ENCODE measurements at places on chromosomes 16 and 17.
A peak's percentile ranks its signal among the peaks of the same experiment; 100 is the strongest.

- peak; percentile 66 for DNase-seq
These were observed 23.9 kb downstream of the AMFR start for GRCh38 chr16:56401482-56401881.

DNA sequence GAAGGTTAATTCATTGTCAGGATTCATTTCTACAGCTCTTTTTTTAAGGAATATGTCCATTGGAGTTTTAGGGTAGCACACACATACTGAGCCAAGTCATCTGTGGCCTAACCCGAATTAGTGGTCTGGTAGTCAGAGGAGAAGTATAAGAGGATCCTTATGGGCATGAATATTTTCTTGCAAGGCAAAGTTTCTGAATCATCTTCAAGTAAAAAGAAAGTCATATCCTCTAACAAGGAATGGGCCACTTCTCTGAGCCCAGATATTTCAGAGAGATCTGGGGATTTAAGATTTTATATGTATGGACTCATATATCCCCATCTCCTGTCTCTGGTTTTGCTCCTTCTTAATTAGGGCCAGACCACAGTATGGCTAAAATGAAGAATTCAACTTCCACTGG lies 99.2 kb upstream of the CDH8 start:
- DNase-seq: no peak

DNA sequence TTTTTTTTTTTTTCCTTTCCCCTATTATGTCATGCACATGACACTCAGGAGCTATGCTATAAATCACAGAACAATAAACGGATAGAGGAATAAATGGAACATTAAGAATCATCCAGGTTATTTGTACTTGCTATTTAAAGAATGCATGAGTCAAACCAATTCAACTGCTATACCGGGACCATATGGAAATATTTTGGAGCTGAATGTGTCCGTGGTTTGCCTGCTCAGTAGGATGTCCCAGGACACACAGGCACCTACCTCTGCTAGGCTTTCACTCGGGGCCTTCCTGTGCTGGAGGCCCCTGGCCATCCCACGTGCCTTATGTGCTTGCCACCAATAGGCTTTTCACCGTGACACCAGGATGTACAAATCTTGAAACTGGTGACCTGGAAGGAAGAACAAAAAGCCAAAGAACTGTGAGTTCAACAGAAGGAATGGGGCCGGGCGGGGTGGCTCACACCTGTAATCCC lies 15.3 kb upstream of the SEC14L1 start:
- no peak for DNase-seq

GRCh38 chr16:17304106-17304490 lies 166.7 kb downstream of the XYLT1 start:
- DNase-seq: no peak

DNA sequence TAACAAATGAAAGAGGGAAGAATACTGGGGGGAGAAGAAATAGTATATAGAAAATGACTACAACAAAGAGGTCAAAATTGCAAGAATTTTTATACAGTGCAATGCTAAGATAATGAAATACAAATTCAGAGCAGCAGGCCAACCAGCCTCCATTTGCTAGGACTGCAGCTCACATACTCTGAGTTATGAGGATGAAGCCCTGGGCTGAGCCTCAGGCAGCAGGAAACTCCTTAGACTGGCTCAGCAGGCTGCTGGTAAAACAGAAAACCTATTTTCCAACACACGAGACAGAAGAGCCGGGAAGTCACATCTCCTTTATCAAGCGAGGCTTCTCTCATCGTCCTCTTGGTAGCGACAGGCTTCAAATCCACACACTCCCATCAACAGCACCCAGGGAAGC lies 296.5 kb downstream of the SLC39A11 start:
- no peak for DNase-seq

DNA sequence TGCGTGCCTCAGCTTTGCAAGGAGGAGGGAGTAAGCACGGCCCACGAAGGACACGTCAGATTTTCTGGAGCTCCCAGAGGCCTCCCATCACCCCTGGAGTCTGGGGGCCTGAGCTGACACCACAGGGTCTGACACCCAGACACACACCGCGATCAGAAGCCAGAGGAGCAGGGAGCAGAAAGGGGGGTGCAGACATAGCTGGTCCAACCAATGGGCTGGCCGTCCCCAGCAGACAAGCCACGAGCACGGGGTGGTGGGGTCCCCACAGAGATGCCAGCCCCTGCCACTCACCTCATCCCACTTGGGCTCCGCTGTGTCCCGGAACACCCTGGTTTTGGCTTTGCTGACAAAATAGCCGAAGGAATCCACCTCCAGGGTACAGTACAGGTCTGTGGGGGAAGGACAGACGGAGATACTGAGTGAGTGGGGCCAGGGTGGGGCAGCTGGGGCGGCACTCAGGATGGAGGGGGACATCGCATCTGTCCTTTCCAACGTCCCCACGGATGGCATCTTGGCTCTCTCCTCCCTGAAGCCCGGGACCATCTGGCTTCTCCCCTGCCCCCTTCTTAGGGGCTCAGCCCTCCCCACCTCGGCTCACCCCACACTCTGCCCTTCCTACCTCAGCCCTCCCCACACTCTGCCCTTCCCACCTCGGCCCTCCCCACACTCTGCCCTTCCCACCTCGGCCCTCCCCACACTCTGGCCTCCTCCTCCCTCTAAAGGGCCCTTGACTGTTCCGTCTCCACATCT lies 53.5 kb downstream of the TIMM22 start:
- no peak for DNase-seq

- no peak for DNase-seq
These were observed 81.2 kb downstream of the C16orf95 start for GRCh38 chr16:87235810-87236515.

GRCh38 chr17:69287168-69287567 lies 39.8 kb downstream of the ABCA5 start:
- no peak for DNase-seq

DNA sequence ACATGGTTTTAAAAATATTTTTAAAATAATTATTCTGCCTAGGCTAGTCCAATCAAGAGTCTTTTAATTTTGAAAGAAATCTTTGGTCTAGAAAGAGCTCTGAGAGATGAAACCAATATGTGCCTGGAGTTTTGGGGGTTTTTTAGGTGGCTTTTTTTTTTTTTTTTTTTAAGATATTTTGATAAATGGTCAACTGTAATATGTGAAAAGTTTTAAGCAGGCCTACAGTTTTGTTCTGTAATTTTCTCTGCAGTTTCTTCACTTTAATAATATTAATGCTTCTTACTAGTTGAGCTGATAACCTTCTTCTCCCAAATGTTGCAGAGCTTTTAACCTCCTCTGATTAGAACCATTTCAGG lies 45.1 kb downstream of the OMG start:
- DNase-seq: no peak

DNA sequence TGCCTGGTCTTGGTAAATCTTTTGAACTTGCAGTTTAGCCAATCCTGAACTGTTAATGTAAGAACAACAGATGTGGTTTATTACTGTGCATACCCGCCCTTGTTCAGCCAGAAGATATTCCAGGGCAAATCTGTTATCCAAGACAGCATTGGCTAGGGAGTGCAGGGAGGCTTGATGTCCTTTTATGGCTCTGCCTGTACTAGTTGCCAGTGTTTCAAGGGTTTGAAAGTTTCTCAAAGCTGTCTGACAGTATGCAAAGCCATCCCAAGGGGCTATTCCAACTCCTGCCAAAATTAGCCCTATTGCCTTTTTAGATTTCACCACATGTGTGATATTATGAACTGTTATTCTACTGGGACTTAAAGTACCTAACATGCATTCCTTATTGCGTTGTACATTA lies 30.1 kb downstream of the LCMT1 start:
- no peak for DNase-seq
